ENCODE measurements at places on chromosomes 5 and 9. TPM values are rescaled to one million over a fixed set of nuclear protein-coding genes. Genes with fewer than 3 reads are reported as not detected.

Gene P4HA2
- total RNA-seq = not detected

Gene ADGRD2
- total RNA-seq = not detected

Gene FKTN
- 10.0 TPM for total RNA-seq

Gene PCDHGA6
- total RNA-seq = 0.21 TPM

Gene MRPL36
- 10.6 TPM for total RNA-seq

Gene FAXDC2
- 0.43 TPM for total RNA-seq

DNA sequence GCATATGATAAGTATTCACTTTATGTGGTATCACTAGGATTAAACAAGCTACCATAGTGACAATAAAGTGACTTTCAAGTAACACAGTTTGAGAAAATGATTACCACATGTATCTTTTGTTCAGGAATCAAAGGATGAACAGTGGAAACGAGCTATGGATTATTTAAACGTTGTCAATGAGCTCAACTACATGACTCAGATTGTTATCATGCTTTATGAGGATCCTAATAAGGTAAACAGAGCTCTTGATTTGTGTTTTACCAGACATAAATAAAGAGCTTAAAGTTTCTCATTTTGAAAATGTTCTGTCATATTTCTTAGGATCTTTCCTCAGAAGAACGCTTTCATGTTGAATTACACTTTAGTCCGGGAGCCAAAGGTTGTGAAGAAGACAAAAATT, 57.4 kb downstream of the PPIP5K2 start:
- no peak for DNase-seq

GRCh38 chr5:39270225-39270848, 51.0 kb upstream of the FYB1 start:
- no peak for DNase-seq

DNA sequence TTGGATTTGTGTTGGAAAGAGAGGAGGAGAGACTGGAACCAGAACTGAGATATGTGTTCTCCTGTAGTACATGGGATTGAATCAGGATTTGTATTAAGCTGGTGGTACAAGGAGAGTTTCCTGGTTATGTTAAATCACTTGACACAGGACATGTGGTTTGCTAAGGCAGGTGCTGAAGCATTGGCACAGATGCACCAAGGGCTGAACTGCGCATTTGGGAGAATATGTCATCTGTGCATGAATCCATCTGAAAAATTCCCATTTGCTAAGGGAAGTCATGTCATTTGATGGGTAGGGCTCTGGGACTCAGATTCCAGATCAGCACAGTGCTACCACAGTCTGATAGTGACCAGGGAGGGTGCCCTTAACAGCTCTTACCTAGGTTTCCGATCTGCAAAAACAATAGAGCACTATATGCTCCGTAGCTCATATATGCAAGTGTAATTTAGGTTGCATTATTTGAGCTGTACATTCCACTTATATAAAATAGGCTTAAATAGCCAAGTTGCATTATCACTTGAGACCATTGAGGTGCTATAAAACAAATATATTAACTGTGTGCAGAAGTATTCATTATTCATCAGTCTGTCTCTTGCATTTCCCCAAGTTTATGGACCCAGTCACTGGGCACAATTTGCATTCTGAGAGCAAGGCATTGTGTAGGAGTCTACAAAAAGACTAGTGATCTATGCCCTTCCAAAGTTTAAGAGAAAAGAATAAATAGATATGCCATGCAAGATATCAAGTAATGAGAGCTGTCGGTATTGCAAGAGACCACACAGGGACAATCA, 55.2 kb downstream of the ADAMTS16 start:
- DNase-seq = no peak

GRCh38 chr9:92482805-92483204, 499 bp upstream of the ASPN start:
- DNase-seq = no peak

DNA sequence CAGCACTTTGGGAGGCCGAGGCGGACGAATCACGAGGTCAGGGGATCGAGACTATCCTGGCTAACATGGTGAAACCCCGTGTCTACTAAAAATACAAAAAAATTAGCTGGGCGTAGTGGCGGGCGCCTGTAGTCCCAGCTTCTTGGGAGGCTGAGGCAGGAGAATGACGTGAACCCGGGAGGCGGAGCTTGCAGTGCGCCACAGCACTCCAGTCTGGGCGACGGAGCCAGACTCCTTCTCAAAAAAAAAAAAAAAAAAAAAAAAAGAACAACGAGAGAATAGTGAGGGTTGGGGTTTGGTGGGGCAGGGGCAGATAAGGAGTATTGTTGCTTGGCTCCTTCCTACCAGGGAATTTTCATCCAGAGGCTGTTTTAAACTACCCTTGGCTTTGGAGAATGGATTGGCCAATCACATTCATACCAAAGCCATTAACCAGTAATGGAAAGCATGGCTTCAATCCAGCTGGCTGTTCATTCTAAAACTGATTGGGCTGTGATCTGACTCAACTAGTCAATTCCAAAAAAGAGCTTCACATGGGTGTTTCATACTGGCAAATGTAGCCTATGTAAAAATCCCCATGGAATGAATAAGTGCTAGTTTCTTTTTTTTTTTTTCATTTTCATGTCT, 64.4 kb downstream of the PLCXD3 start:
- no peak for DNase-seq

DNA sequence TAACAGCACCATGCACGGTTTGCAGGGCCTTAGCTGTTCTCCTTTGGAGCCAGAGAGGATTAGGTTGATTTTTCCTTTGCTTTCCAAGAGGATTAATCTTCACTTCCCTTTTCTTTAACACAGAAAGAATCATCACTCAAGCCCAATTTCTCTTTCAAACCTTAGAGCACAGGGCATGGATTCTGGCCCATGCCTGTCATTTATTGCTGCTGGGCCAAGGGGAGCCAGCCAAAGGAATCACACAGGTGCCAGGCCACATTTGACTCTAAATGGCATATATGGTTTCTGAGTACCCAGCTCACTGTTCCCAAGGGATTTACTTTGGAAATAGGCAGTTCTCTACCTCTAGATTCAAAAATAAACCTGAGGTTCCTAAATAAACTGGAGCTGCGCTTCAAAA, 58.3 kb downstream of the FBXL7 start:
- no peak for DNase-seq

- DNase-seq = no peak
These were observed 79.3 kb upstream of the RASA1 start for GRCh38 chr5:87188391-87188790.

DNA sequence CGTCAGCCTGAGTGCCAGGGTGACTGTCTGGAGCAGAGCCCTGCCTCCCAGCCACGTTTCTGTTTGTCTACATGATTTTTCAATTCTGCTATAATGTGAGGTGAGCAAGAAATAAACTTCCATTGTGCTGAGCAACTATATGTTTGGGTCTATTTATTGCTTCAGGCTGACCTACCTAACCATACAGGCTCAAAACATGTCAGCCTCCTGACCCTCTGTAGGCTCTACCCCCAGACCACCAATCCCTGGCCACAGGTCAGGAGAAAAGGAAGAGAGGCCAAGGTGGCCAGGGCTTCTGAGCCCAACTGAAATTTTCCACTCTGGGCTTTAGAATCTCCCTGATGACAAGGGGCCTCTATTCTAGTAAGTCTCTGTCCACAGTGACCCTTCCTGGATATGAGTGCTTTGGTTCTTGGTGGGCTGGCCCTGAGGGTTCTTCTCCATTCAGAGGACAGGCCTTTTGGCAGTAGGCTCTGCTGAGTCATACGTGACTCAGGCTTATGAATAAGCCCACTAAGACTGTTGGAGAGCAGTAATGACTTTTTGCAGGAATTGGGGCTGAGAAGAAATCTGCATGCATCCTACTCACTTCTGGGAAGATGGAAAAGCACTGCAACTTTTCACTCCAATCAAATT, 117.2 kb upstream of the TBCA start:
- DNase-seq = no peak

Measured in T-cell (primary cell).